ENCODE measurements at places on chromosomes 3 and 15.

GRCh38 chr3:20914310-20914709 lies 728.3 kb upstream of the SGO1 start:
- DNase-seq: no peak

DNA sequence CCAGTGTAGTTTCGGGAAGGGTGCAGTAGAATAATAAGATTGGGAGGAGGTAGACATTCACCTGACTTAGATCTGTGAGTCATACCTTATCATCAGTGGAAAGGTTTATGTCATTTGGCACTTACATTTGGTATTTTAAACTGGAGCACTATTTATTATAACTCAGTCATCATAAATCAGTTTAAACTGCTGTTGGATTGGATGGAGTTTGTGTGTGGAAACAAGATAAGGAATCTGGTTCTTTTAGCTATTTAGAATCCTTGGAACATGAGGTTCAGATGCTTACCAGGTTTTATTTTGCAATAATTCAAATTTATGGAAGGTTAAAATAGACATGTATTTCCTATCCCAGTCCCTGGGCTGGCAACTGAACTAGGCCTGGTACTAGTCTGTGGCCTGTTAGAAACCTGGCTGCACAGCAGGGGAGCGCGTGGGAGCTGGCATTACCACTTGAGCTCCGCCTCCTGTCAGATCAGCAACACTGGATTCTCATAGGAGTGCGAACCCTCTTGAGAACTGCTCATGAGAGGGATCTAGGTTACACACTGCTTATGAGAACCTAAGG lies 34.5 kb downstream of the ZFAND6 start:
- DNase-seq: peak; percentile 3

DNA sequence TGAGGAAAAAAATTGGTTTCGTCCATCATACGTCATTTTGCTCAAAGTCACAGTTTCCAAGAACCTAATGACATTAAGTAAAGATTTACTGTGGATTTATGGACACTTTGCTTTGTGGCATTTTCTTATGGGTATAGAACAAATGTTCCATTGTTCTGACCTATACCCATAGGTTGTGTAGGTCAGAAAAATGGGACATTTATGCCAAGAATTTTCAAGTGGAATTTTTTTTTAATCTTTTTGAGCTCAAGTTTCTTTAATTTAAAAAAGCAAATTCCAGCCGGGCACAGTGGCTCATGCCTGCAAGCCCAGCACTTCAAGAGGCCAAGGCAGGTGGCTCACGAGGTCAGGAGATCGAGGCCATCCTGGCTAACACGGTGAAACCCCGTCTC lies 187.5 kb upstream of the TPM1 start:
- DNase-seq: no peak

- no peak for DNase-seq
These were observed 131.7 kb upstream of the ROBO2 start for GRCh38 chr3:76908156-76908555.

DNA sequence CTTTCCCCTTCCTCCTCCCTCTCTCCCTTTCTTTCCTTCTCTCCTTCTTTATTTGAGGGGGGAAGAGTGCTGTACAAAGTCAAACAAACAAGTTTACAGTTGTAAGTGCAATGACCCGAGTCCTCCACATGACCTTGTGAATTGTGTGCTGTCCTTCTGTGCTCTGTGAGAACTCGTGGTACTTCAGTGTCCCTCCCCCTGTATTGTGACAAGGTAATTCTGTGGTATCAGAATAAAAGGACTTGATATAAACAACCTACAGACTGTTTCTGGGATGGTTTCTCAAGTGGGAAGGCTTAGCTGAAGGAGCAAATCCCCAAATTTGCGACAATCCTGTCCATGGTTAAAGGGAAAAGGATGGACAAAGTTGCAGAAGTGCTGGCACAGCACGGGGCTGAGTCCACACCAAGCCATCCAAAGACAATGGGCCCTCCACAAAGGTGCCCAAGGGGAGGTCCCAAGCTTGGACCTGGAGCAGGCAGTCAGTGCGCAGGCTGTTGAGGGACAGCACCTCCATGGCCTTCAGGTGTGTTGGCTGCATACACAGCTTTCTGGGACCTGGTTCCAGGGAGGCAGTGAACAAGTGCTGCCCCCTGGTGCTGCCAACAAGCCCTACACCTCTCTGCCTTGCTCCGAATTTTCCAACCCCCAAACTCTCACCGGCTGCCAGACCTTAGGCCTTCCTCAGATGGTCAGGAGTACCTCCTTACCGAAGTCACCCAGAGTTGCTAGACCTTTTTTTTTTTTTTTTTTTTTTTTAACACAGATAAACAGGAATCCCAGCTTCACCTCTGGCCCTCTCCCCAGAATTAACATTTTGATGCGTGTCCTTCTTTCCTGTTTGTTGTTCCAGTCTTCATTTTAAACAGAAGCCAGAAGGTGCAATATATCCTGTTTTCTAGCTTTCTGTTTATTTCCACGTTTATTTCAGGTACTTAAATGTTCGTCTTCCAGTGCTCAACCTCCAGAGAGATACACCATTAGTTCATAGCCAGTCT lies 2.6 kb upstream of the APEH start:
- no peak for DNase-seq

DNA sequence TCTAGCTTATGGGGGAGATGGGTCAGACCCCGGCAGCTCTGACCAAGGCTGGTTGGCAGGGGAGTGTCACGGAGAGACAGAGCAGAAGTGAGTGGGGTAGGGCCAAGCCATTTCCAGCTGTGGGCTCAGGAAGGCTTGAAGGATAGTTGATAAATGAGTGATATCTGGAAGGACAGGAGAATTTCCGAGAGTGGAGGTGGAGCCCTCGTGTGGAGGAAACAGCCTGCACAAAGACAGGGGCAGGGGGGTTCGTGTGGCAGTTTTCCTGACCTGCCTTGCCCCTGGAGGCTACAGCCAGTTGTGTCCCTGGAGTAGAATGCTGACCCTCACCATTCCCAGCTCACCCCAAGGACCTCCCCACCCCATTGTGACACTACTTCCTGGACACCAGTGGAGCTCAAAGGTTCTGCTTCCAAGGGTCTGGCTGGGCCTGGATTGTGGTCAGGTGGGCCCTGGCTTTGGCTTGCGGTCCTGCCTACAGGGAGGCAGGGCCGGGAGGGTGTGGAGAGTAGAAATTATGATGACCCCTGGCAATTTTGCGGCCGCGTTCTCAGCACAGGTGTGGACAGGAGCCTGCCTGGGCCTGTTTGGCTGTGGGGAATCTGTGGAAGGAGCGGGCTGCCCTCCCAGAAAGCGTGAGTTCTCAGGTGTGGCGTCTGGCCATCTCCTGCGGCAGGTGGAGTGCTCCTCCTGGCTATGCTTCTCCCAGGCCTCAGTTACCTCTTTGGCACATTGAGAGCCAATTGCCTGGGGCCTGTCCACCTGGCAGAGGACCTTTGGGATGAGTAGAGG lies at the start of gene SLC22A14:
Gene SLC22A14 (plus strand): TSS at position 400 of the 792 bp plus-strand sequence. CDS start 23,733 bp downstream, outside the sequence.
- no peak for DNase-seq

- no peak for DNase-seq
These were observed 48.4 kb upstream of the SPTSSB start for GRCh38 chr3:161419555-161420333.

- DNase-seq: peak; percentile 9
These were observed 31.3 kb upstream of the ARHGEF3 start for GRCh38 chr3:56833022-56833421.

DNA sequence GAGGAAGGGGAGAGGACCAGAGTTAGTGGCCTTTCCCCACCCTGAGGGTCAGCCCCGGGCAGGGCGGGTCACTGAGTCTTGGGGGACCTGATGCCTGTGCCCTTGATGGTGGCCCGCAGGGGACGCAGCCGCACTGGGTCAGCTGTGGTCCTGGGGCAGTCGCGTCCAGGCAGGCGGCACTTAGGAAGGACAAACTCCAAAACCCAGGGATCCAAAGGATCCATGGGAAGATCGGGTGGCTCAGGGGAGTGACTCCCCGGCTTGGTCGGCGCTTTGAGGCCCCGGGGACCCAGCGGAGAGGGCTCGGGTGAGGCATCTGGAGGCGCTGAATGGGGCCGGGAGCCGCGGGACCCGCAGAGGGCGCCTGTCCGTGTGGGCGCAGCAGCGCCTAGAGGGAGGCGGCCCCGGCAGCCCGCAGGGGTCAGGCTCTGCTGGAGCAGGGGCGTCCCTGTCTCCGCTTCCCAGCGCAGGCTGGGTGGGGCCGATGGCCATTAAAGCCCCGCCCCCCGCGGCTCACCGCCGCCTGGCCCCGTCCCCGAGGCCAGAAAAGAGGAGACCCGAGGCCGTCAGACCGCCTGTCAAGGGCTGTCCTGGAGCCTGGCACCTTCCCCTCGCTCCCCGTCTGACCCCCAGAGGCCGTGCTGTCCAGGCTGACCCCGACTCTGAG lies 17.5 kb downstream of the CIDEC start:
- no peak for DNase-seq

- DNase-seq: no peak
These were observed 669.0 kb downstream of the FHIT start for GRCh38 chr3:60582288-60582687.

DNA sequence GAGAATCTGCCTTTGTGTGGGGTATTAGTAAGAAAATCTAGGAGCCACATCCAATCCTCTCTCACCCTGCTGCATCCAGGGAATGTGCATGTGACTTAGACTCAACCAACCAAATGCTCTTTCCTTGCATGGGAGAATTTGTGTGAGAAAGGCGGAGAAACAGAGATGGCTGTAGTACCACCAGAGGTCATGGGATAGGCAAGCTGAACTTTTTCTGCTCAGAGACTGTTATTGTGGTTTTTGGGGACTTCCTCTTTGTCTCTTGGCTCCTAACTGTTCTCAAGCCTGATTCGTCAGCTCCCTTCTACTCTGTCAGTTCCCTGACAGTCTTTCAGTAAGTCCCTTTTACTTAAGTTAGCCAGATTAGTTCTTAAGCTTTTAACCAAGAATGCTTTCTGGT lies 2.6 kb upstream of the ZSCAN2 start:
- DNase-seq: peak; percentile 88

- no peak for DNase-seq
These were observed 7.3 kb upstream of the SNRK start for GRCh38 chr3:43279082-43279481.

DNA sequence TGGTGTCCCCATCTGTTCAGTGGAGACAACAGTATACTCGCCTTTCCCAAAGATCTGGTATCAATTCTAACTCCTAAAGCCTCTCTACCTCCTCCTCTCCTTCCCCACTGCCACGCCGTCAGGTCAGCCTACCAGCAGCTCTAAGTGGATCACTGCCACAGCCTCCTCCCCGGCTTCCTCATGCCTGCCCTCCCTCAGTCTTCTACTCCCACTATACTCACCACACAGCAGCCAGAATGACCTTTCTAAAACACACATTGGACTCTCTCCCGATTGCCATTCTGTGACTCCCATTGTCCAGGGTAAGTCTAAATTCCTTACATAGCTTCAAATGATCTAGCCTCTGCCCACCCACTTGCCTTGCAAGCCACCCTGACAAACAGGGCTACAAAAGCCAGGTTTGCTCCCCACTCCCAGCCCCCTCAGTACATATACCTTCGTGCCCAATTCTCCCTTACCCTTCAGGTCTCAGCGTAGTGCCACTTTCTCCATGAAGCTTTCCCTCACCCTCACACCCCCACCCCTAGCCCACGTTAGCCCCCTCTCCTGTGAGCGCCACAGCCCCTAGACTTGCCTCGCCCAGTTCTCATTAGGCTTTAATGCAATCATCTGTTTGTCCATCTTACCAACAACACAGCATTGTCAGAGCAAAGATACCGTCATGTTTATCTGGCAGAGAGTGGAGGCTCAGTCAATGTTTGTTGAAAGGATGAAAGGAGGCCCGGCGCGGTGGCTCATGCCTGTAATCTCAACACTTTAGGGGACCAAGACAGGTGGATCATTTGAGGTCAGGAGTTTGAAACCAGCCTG lies 9.5 kb upstream of the SEMA7A start:
- DNase-seq: no peak

- DNase-seq: no peak
These were observed 111.4 kb upstream of the ZBED2 start for GRCh38 chr3:111706527-111706926.

- DNase-seq: no peak
These were observed 22.5 kb downstream of the CDCP1 start for GRCh38 chr3:45123581-45124269.

All from GDM1 (cell line).